ENCODE measurements at places on chromosomes 16 and 17.
A peak's percentile ranks its signal among the peaks of the same experiment; 100 is the strongest.

- no peak for DNase-seq
These were observed 67.0 kb upstream of the DNAH17 start for GRCh38 chr17:78644224-78644623.

- DNase-seq, result no peak
These were observed 64.0 kb downstream of the NT5M start for GRCh38 chr17:17366941-17367875.

- peak; percentile 46 for DNase-seq
These were observed 19.9 kb upstream of the ZNF750 start for GRCh38 chr17:82859431-82860403.

GRCh38 chr17:75130059-75130631 lies 1.4 kb downstream of the NT5C start:
- no peak for DNase-seq

GRCh38 chr16:10880594-10881452 lies 3.8 kb downstream of the CIITA start:
- no peak for DNase-seq

DNA sequence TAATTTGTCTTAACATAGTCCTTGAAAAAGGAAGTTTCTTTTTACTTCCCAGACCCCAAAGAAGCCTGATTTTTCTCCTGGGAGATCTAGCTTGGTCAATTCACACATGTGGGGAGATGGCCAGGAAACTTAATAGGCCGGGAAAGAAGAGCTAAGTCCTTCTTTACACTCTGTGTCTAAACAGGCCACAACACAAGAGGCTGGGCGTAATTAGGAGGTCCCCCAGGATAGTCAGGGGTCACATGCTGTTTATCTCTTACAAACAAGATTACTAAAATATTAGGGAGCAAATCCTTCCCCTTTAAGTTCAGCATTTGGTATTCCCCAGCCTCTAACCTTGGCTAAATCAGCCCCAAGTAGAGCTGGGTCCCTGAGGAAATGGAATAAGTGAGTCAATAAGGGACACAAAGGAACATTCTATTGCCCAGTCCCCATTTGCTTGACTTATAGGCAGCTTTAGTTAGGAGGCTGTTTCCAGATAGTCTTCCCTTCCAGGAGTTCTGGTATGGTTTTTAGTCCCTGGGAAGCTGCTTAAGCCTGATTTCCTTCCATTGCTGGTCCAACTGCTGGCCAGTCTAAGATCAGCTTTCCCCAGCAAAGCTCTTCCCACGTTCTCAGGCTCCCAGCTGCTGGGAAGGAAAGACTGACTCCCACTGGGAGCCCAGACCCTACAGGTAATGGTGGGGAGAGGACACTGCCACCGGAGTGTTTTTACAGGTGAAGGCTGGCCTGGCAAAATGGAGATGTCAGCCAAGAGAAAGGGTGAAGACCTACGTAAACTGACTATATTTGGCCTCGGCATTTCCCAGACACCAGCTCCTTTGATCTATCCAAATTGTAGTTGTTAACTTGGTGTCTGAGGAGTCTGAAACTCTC lies 14.1 kb upstream of the HOXB9 start:
- no peak for DNase-seq

GRCh38 chr17:28842282-28843012 lies at the start of gene FAM222B:
FAM222B (minus strand) TSS chr17:28842790; CDS start chr17:28766667, 76,123 bp downstream.
- DNase-seq, result peak; percentile 85

DNA sequence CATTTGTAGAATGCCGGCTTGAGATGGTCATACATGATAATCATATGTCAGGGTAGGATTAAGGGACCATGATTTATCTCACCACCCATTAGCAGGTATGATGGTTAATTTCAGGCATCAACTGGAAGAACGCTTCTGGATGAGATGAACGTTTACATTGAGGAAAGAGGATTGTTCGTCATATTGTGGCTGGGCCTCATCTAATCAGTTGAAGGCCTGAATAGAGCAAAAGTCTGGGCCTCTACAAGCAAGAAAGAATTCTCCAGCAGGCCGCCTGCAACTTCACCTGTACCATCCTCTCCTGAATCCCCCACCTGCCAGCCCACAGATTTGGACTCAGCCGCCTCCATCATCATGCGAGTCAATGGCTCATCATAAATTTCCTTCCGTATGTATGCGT lies 30.6 kb upstream of the XYLT1 start:
- DNase-seq, result no peak

- no peak for DNase-seq
These were observed 31.3 kb downstream of the PHLPP2 start for GRCh38 chr16:71693164-71693563.
